ENCODE measurements at places on chromosomes 13 and 19.

GRCh38 chr13:24071423-24072075 lies 89.0 kb upstream of the SPATA13 start:
- DNase-seq: no peak

DNA sequence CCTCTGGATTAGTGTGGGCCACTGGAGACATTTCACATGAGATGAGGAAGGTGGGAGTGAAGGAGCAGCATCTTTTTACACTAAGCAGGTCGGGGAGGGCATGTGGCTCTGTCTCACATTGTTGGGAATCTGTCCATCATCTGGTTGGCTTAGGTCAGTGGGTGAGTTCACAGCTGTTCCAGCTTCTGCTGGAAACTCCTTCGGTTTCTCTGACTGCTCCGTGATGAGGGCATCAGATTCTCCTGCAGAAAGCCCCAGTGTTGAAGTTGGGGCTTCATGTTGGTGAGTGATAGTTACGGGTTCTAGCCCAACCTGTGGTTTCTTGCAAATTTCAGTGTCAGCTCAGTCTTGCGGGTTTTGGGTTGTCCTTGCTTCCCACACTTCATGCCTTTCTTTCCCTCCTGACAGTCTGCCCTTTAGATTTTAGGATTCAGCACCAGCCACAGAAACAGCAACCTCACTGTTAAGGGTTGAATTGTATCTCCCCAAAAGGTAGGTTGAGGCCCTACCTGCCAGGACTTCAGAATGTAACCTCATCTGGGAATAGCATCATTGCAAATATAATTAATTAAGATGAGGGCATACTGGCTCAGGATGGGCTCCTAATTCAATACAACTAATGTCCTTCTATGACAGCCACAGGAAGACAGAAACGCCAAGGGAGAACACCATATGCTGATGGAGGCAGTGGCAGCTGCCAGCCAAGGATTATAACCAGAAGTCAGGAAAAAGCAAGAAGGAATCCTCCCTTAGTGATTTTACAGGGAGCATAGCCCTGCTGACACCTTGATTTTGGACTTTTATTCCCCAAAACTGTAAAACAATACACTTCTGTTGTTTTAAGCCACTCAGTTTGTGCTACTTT lies 7.6 kb upstream of the ALOX5AP start:
- DNase-seq: peak; percentile 70

DNA sequence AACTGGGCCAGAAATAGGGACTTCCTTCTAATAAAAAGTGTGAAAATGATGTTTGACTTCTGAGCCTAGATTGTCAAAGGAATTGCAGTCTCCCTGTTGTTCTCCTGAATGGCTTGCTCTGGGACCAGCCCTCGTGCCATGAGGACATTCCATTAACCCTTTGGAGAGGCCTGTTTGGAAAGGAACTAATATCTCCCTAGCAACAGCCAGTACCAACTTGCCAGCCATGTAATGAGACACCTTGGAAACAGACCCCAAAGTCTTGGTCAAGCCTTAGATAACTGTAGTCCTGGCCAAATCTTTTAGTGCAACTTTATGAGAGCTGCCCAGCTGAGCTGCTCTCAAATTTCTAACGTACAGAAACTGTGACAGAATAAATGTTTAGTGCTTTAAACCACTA lies 8.2 kb upstream of the SIAH3 start:
- no peak for DNase-seq

- DNase-seq: no peak
Observed at GRCh38 chr19:56163097-56163496, 12.7 kb upstream of the GALP start.

DNA sequence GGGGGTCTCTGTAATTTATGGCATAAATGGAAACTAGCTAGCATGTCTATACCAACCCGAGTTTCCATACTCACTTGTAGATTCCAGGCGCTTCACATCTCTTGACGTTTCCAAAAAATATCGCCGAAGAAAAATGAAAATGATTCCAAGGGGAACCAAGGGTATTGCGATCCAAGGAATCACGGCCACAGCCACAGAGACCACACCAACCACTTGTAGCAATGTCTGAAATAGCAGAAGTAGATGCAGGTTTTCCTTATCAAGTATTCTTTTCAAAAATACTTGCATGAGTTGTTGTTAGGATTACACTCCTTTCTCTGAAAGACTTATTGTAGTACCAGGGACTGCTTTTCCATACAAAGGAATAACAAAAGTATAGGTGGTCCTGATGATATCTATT lies 218.2 kb downstream of the ABCC4 start:
- DNase-seq: no peak

- no peak for DNase-seq
Observed at GRCh38 chr19:35211545-35212230, 16.9 kb downstream of the FAM187B start.

- no peak for DNase-seq
Observed at GRCh38 chr13:103066079-103066780, at the start of gene SLC10A2. SLC10A2 (minus strand) TSS chr13:103066417; CDS start chr13:103066249, 168 bp downstream.

GRCh38 chr19:511101-511851 lies 4.0 kb downstream of the TPGS1 start:
- no peak for DNase-seq

DNA sequence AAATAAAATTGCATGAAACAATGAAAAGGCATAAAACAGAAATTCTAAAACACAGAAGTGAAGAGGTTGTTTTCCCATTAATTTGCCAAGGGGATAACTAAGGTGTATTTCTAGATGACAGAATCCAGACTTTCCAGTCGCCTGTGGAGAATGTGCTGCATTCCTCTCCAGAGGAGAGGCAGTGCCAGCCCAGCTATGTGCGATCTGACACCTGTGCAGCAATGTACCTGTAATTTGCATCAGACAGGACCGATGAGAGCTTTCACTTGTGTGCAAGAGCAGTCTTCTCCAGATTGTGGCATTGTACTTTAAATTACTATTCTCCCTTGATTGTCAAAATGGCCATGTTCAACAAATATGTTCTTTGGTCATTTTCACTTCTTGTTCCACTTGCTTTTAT lies 1037.9 kb downstream of the EFNB2 start:
- no peak for DNase-seq

GRCh38 chr13:79621902-79622301 lies 140.9 kb downstream of the NDFIP2 start:
- DNase-seq: no peak

DNA sequence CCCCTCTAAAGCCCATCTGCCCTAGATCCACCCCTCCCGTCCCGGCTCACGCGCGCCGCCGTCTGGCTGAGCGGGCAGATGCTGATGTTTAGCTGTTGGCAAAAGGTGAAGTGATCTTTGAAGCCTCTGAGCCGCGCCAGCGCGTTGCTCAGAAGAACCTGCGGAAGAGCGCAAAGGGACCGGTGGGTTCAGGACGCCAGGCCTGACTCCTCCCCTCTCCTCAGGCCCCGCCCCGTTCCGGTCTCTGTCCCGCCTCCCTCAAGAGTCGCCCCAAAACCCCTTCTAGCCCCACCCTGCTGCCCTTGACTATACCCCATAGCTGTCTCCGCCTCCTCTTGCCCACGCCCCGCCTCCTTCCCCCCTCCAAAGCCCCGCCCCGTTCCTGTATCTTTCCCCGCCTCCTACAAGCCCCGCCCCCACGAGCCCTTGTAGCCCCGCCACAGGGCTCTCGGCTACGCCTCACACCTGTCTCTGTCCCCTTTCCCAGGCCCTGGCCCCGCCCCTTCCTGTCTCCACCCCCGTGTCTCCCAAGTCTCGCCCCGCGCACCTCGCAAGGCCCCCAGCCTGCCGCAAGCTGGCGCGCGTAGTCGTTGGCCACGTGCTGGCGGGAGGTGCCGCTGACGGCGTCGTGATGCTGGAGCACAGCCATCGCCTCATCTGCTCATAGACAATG lies 9.5 kb downstream of the MAN2B1 start:
- DNase-seq: no peak

DNA sequence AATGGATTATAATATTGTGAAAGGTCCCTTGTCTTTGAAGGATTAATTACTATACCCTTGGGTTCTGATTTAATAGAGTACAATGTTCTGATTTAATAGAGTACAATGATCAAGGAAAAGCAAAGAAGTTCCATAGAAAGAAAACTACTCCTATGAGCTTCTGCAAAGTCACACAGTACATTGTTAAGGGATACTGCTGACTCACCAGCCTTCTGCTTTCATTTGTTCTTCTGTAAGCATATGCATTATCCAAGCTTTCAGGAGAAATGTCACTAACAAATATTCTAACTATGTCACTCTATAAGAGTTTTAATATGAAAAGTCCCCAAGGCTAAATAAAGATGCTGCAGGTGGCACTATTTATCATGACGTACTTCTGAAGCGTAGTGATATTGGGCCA lies 396.7 kb downstream of the RFC3 start:
- no peak for DNase-seq

GRCh38 chr13:110042253-110042950 lies 256.0 kb upstream of the IRS2 start:
- no peak for DNase-seq

DNA sequence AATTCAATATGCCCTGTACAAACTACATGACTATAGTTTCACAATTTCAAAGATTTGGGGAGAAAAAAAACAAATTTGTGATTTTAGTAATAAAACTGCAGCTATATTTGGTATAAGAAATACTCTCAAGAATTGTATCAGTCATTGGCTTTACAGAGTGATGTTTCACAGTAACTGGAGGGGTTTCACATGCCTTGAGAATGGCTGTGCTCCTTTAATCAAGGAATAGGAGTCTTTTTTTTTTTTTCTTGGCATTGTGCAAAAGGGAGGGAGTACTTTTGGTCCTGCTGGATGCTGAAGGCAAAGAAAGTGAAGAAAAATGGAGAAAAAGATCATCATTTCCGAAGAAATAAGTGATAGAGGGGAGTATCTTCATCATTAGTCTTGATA lies 6.8 kb downstream of the ZNF507 start:
- DNase-seq: no peak

- no peak for DNase-seq
Observed at GRCh38 chr13:25988661-25989060, 63.2 kb downstream of the SHISA2 start.

DNA sequence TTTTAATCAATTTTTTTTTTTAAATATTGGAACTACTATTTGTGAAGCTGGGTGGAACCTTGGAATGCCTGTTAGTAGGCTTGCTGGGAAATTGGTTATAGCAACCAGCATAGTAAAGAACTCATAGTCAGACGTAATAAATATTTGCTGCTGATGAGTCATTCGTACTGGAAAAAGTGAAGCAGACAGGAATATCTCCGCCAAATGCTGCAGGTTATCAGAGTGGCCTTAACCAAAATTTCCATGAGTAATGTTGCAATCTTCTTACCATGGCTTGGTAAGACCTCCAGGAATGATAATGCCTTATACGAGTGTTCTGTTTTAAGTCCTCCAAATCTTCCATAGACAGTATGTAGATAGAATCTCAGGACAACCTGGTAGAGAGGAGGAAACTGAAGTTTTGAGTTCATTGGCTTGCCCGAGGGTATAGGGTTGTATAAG lies 34.2 kb downstream of the MBNL2 start:
- DNase-seq: no peak

DNA sequence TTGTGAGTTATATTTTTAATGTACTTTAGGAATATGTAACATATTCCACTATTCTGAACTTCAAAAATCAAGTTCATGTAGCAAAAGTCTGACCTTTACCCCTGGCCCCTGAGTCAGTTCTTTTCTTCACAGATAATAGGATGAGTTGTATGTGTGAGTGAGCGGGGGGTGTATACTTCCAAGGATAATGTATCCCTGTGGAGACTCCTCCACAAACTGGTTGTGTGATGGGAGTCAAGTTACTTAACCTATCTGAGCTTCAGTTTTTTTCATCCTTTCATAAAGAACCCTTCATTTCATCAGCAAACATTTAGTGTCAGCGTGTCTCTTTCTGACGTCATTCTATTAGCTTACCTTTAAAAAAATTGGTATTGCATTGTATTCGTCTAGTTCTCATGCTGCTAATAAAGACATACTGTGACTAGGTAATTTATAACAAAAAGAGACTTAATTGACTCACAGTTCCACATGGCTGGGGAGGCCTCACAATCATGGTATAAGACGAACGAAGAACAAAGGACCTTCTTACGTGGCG lies 288.1 kb upstream of the GPC6 start:
- DNase-seq: no peak

DNA sequence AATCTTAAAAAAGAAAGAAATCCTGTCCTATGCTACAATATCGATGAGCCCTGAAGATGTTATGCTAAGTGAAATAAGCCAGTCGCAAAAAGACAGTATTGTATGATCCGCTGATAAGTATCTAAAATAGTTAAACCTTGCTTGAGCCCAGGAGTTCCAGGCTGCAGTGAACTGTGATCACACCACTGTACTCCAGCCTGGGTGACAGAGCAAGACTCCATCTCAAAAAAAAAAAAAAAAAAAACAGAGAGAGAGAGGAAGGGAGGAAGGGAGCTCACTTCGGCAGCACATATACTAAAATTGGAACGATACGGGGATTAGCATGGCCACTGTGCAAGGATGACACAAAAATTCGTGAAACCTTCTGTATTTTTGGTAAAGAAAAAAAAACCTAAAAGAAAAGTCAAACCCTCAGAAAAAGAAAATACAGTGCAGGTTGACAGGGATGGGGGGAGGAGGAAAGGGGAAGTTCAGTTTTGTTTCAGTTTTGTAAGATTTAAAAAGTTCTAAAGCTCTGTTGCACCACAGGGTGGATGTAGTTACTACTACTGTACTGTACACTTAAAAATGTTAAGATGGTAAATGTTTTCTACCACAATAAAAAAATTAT lies 8.4 kb downstream of the CLASRP start:
- no peak for DNase-seq

GRCh38 chr13:45925151-45925550 lies 73.6 kb upstream of the SIAH3 start:
- DNase-seq: no peak

- DNase-seq: no peak
Observed at GRCh38 chr19:49999371-50000010, 25.7 kb downstream of the VRK3 start.

DNA sequence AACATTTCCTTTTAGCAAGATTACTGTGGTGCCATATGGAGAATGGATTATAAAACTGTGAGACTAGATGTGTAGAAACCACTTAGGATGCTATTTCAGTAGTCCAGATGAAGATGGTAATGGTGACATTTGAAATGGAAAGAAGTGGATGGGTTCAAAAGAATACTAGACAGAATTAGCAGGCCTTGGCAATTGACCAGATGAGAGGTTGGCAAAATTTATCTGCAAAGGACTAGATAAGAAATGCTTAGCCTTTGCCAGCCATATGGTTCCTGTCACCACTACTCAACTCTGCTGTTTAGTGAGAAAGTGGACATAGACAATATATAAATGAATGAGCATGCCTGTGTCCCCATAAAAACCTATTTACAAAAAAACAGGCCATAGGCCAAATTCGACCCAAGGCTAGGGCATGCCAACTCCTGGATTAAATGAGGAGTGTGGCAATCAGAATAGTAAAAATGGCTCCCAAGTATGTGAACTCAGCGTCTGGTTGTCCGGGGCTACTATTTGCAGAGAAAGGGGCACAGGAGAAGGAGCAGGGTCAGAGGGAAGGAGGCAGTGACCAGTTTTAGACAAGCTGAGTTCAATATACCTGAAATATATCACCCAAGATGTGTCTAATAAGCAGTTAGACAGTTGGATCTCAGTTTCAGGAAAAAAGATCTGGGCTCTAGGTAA lies 98.4 kb downstream of the ENOX1 start:
- DNase-seq: no peak
